Activated T-cell treated with anti-CD3 and anti-CD28 coated beads, Interleukin-2, amount 50 U/mL, for 24 hours (primary cell): ENCODE measurements at places on chromosomes 13 and 19.

GRCh38 chr19:50449236-50449899 lies 16.7 kb downstream of the MYBPC2 start:
- DNase-seq: no peak

- DNase-seq: peak; percentile 88
Measured at GRCh38 chr19:48391100-48392005, at the start of gene KDELR1. Gene KDELR1 (minus strand): TSS chr19:48391551. CDS start chr19:48391358, 193 bp downstream.

GRCh38 chr13:91762957-91763356 lies 364.5 kb downstream of the GPC5 start:
- no peak for DNase-seq

DNA sequence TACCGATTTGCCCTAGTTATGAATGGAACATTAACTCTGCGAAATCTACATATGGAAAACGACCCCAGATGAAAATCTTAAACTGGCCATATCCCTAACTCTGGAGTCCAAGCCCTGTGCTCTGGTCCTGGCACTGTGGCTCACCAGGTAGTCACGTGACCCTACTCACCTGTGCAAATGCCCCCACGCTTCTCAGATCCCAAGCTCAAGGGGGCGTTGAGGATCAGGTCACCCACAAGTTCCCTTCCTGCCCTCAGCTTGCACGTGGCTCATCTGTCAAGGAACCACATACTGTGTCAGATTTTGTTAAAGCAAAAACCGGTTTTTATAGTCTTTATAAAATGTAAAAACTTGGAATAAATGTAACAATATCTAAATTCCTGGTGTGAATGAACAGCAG lies 324.0 kb downstream of the SHISA2 start:
- DNase-seq: no peak

GRCh38 chr19:7294558-7295212 lies 471 bp upstream of the INSR start:
- DNase-seq: peak; percentile 41

GRCh38 chr19:54893406-54893805 lies 12.5 kb upstream of the NCR1 start:
- no peak for DNase-seq
